Right kidney (tissue), 9 donors: ENCODE measurements at places on chromosomes 13 and 19.

GRCh38 chr19:53504885-53505284, 33.1 kb upstream of the ZNF331 start:
- DNase-seq, result no peak

- DNase-seq, result peak; percentile 99
Observed at GRCh38 chr19:14517840-14518505, at the start of gene DNAJB1. DNAJB1 (minus strand) TSS chr19:14518397; CDS start chr19:14518349, 48 bp downstream.

DNA sequence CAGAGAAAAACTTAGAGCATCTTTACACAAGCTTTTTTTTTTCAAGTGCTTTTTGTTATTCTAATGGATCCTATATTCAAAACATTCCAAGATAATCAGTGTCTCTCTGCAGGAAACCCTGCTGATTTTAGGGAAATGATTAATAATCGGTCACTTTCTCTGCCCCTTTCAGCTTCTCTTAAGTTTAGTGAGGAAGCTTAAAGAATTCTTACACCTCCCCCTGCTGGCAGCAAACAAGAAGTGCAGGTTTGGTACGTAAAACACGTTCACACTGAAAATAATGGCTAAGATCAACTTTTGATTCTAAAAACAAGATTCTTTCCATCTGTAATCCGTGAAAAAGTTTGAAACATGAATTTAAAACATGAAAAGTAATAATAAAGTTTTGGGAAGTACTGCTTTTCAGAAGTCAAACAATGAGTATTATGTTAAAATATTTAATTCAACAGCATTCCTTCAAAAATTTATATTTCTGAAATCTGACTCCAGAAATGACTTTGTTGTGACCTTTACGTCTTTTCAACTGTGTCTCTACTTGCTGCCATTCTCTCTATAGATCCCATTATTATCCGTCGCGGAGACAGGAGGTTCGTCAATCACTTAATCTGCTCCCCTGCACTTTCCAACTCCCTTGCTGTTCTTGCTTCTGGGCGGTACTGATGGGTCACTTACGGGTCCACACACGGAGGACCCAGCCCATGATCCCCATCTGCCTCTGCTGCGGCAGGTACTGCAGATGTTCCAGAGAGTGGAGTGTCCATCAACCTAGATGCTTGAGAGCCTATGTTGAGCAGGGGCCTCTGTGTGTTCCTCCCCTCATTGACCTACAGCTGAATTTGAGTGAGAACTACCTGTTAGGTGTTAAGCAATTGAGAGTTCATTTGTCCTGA, 203.1 kb upstream of the EDNRB start:
- DNase-seq, result peak; percentile 14

GRCh38 chr19:37077501-37077933, 716 bp upstream of the ZNF420 start:
- DNase-seq, result no peak

- no peak for DNase-seq
Observed at GRCh38 chr13:29569253-29570050, 26.0 kb downstream of the SLC7A1 start.

- DNase-seq, result no peak
Observed at GRCh38 chr19:5563935-5564612, 3.7 kb downstream of the TINCR start.

DNA sequence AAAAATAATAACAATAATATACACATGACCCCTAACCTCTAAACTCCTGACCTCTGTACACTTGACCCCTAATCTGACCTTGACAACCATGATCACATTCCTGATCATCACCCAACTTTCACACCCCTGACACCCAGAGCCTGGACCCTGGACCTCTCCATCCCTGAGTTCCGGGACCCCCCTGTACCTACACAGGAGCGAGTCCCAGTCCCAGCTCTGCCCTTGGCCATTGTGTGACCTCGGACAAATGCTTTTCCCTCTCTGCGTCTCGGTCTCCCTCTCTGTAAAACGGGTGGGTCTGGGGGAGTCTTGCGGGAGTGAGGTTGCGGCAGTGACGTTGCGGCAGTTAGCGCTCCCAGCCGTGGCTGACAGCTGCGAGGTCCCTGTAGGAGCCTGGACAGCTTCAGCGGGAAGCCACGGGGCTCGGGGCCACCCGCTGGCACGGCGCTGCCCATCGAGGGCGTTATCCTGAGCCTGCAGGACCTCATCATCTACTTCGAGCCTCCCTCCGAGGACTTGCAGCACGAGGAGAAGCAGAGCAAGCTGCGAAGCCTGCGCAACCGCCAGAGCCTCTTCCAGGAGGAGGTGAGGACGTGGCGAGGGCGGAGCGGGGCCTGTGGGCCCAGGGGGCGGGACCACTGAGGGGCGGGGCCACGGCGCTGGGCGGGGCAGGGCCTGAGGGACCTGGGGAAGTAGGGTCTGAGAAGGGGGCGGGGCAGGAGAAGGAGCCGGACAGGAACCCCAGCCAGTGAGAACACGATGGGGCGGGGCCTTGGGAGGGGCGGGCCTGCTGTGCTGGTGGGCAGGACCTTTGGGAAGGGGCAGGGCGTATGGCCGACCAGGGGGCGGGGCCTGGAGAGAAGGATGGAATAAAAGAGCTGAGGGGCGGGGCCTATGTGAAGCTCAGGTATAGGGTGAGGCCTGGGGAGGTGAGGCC, 19.2 kb downstream of the RYR1 start:
- DNase-seq, result no peak

GRCh38 chr13:37868691-37869505, 674 bp downstream of the TRPC4 start:
- peak; percentile 60 for DNase-seq

GRCh38 chr19:4914736-4915501, 5.6 kb downstream of the UHRF1 start:
- DNase-seq, result no peak

DNA sequence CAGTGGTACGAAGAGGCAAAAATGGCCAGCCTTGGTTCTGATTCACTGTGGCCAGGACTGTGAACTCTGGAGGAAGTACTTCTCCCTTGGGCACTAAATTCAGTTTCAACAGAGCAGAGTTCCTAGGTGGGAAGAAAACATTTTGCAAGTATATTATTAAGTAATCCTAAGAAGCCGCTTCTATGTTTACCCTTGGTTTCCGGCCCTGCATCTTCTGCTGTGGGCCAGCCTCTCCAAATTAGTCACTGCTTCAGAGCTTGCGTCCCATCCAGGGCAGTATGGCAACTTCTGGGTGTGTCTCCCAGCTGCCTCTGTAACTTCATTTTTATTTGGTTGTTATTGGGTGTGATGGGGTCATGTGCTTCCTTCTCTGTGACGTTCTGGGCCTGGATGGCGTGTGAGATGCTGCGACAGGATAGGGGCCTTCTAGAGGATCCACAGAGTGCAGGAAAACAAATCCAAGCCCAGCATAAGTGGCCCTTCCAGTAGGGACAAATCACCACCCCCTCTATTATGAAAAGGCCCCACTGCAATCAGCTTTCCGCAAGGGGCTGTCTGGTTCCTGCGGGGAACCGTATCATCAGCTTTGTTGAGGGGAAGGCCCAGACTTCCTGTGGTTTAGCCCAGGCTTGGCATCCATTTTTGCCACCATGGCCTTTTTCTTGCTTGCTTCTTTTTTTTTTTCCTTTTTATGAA, 55.1 kb upstream of the C1QTNF9 start:
- no peak for DNase-seq

GRCh38 chr13:110648848-110649421, 33.6 kb downstream of the NAXD start:
- DNase-seq, result no peak

DNA sequence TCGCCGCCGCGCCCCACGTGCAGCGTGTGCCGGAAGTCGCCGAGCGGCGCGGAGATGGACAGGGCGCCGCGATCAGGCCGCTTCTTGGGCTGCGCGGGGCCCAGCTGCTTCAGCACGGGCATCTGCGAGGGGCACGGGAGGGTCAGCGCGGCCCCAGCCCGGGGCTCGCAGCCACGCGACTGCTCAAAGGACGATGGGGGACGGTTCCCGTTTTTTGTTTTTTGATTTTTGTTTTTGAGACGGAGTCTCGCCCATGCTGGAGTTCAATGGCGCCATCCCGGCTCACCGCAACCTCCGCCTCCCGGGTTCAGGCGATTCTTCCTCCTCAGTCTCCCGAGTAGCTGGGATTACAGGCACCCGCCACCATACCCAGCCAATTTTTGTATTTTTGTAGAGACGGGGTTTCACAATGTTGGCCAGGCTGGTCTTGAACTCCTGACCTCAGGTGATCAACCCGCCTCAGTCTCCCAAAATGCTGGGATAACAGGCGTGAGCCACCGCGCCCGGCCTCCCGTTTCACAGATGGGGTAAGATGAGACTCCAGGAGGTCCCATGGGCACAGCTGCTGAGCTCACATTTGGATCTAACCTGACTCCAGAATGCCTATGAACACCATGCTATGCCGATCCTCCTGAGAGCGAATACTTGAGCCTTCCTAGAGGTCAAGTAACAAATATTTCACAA, 2.0 kb upstream of the LENG9 start:
- peak; percentile 37 for DNase-seq

DNA sequence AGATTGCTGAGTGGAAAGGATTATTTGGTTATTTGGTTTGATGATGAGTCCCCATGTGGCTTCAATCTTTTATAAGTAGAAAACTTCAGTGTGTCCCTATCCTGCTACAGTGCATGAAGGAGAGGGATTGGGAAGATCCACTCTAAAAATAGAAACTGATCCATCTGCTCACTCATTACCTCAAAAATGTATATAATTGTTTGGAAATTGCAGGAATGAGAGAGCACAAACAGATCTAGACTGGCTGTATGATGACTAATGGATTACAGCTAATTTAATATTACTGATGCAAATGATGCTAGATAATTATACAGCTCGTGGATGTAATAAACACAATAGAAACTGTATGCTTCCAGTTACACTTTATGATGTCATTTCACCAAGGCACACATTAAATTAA, 625.3 kb upstream of the PRR20A start:
- no peak for DNase-seq

DNA sequence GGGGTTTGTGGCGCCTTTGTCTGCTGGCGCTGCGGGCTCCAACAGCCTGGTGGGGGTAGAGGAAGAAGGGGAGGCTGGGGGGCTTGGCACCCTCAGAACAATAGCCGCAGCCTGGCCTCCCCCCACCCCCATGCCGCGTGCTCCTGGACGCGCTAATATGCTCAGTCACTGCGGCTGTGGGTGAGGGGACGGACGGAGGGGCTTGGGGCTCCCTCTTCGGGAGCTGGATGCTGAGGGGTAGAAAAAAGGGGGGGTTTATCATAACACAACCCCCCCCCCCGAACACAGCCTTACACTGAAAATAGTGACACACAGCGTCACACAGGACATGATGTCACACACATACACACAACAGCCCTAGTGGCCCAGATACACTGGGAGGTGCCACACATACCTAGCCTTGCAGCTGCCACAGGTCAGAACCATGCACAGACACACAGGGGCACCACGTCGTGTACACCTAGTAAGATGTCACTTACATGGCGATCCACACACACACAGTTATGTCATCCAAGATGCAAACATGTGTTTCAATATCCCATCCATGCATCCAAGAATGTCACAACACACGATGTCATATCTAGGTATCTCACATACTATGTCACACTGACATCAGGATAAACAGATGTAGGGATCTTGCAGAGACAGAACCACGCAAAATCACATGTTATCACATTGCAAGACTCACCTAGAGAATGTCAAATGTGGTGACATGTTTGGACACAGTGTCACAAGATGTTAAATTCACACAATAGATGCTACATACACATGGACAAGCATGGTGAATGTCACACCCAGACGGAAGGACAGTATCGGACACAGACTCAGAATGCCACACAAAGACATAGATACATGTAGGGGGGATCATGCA, 806 bp downstream of the MAST1 start:
- DNase-seq, result no peak

DNA sequence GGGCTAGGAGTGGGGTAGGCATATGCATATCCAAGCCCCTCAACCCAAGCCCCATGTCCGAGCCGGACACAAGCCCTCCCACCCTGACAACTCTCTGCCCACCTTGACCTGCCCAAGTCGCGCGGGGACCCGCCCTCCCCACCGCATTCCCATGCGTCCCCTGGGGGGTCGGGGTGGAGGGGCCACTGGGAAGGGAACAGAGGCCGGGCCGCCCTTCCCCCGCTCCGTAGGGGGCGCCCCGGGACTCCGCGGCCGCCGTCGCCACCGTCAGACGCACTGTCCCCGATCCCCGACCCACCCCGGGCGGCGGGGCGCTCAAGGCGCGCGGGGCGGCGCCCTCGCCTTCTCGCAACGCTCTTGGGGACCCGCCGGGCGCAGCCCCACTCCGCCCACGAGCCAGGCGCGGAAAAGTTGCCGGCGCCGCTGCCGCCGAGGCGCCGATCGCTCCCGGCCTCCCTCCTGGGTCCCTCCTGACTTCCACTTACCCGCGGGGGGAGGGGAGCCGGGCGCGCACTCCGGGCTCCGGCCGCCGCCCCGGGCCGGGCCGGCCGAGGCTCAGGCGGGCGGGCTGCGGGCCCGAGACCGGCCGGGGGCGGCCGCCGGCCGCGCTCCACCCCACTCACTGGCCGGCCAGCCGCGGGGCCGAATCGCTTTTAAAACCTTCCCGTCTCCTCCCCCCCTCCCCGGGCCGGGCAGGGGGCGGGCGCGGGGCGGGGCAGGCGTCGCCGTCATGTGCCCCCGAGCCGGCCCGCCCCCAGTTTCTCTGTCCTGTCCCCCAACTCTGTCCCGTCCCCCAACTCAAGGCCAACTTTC, 34.4 kb upstream of the NANOS3 start:
- peak; percentile 78 for DNase-seq

- peak; percentile 19 for DNase-seq
Observed at GRCh38 chr13:102724923-102725322, 30.1 kb upstream of the METTL21C start.

GRCh38 chr19:49538643-49539042, 10.8 kb downstream of the RCN3 start:
- DNase-seq, result no peak
